ENCODE measurements at places on chromosomes 1 and 21.

- DNase-seq, result no peak
These were observed 96.5 kb upstream of the ATP1A1 start for GRCh38 chr1:116276532-116276931.

DNA sequence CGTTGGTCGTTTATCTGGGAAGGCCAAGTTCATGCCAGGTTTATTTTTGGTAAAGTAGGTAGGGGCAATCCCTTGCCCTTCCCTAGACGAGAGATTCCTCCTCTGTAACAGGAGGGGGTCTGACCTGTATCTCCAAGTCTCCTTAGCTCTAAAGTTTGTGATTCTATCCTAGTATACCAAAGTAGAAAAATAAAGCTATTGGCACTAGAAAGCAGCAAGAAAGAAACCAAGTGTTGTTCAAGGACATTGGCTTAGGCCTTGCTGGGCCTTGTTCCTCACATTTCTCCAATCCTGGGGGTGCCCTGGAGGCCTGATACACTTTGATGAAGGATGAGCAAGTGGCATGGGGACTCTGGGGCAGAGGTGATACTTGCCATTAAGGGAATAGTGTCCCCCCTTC, 814 bp downstream of the MTARC2 start:
- no peak for DNase-seq

GRCh38 chr1:170765712-170766330, 101.9 kb downstream of the PRRX1 start:
- no peak for DNase-seq

- DNase-seq, result no peak
These were observed 45.7 kb upstream of the ANGPTL1 start for GRCh38 chr1:178916448-178917174.

- no peak for DNase-seq
These were observed 206.1 kb upstream of the TMEM51 start for GRCh38 chr1:14947421-14947820.

DNA sequence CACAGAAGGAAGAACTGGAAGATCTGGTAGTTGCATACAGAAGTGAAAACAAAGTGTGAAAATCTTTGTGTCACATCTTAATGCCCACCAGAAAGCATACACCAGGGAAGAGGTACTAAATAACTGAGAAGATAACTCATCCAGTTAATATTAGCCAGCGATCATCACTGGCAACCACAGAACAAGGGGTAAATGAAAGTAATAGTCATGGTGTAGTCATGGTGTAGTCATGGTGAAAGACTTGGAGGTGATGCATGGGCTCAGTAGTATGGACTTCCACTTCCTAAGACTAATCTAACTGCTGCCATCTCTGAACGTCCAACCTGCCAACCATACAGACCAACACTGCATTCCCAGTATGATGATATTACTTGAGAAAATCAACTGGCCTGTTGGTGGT, 481.2 kb upstream of the NR5A2 start:
- DNase-seq, result no peak

GRCh38 chr1:182826892-182827291, 12.3 kb upstream of the DHX9 start:
- DNase-seq, result no peak

- DNase-seq, result no peak
These were observed 59.9 kb downstream of the WNT9A start for GRCh38 chr1:227887697-227888403.

- no peak for DNase-seq
These were observed 191.7 kb upstream of the KCTD3 start for GRCh38 chr1:215375381-215375780.

DNA sequence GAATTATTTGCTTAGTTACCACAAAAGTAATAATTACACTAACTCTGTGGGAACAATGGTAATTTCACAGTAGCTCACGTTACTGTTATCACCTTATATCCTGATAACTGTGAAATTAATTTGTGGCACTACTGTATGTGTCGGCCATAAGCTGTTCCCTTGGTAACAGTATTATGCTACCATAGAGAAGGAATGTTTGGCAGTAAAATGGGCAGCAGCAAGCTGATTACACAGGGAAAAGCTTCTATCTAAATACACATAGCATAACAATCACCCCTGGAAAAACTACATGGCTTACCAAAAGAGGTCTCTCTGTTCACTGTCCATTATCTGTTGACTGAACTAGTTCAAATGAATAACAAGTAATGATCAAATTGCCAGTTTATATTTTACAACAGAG, 124.1 kb downstream of the DPYD start:
- DNase-seq, result no peak

- DNase-seq, result no peak
These were observed 364.3 kb upstream of the USP24 start for GRCh38 chr1:55579332-55580001.

DNA sequence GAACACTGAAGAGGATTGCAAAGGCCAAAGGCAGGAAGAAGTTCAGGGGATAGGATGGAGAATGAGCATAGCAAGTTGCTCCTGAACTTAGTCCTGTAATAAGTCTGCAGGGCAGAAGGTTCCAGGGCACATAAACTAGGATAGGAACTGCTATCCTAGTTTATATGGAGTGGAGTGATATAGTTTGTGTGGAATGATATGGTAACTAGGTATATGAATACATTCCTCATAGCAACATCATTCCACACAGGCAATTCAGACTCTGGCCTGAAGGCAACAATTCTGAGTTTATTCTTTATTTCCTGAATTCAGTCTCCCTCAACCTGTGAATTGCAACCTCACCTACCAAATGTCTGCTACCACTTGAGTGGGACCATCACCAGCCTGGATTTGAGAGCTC, 154.9 kb upstream of the GREM2 start:
- no peak for DNase-seq

Data from stimulated activated CD4-positive, alpha-beta T cell treated with anti-CD3 and anti-CD28 coated beads, Interleukin-1b, Interleukin-23, amount 100 ng/mL, for 1 hour (primary cell).